ENCODE measurements at places on chromosomes 1 and 21. TPM values are rescaled to one million over a fixed set of nuclear protein-coding genes. Genes with fewer than 3 reads are reported as not detected.

GRCh38 chr1:97070376-97070775, 348.8 kb downstream of the PTBP2 start:
- H3K27ac ChIP-seq: no peak overlapping the region
- no peak overlapping the region for H3K4me3 ChIP-seq
- H3K4me1 ChIP-seq: no peaks in the 10 kb centered on the region
- DNase-seq: no peak

DNA sequence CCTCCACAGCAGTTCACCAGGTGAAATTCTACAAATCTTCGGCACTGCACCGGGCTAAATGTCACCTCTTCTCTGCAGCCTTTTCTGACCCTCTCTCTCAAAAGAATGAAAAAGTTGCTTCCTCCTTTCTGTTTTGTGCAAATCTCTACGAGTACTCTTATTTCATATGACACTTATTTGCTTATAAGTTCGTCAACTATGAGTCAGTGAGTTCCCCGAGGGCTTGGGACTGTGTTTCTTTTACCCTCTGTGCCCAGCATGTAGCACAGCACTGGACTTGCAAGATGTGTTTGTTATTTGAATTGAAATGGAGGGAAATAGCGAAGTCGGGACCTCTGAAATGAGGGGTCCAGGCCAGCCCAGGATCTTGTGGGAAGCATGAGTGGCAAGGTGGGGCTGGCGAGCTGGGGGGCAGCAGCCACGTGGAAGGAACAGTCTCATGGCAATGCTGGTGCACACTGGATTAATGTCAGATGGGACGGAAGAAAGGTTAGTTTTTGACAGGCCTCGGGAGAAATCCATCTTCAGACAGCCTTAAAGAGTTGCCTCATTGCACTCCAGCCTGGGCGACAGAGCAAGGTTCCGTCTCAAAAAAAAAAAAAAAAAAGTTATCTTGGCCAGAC, 6.2 kb downstream of the SLC6A9 start:
- peaks cover 27% of the 10 kb centered on the region for H3K4me1 ChIP-seq
- DNase-seq: no peak
- H3K27me3 ChIP-seq: peaks cover 8% of the 10 kb centered on the region
- H3K36me3 ChIP-seq: peaks cover 5% of the 10 kb centered on the region

DNA sequence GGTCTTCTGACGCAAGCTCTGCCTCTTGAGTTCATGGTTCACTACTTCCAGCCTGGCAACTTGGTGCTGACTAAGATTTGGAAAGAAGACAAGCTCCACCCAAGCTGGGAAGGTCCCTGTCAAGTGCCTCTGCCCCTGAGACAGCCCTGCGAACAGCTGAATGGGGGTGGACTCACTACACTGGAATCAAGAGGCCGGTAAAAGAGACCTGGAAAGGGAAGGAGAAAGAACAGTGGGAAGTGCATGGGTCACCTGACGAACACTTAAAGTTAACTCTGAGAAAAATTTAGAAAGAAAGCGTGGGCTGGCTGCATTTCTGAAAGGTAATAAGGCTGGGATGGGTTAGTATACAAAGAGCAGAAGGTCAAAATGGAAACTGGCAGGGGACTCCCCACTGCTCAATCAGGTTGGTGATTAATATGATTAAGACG, 26.1 kb upstream of the ZNF496 start:
- H3K4me3 ChIP-seq: no peak overlapping the region
- DNase-seq: no peak
- H3K4me1 ChIP-seq: no peaks in the 10 kb centered on the region

DNA sequence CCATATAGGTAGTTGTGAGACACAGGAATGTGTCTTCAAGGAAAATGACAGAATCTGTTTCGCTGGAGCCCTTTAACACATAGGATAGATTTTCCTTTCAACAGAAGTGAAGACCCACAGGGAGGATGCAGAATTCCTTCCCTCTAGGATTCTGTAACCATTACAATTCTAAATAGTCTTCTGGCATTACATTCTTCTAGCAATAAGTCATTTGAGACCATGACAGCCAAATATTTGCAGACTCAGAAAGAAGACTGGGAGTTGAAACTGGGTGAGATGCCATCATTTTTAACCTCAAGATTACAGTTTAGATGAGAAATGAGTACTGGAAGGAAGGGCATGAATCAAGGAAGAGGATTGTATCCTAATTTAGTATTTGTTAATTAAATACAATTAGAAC, 61.6 kb downstream of the ZBTB18 start:
- no peaks in the 10 kb centered on the region for H3K4me1 ChIP-seq
- peaks cover 2% of the 10 kb centered on the region for H3K27me3 ChIP-seq
- no peaks in the 10 kb centered on the region for H3K36me3 ChIP-seq
- no peak overlapping the region for H3K4me3 ChIP-seq
- no peak overlapping the region for H3K27ac ChIP-seq

GRCh38 chr21:36169470-36170128, 13.0 kb downstream of the DOP1B start:
- H3K36me3 ChIP-seq: peaks cover 6% of the 10 kb centered on the region
- no peak for DNase-seq
- no peaks in the 10 kb centered on the region for H3K27me3 ChIP-seq
- no peak overlapping the region for H3K4me3 ChIP-seq

- peaks cover 11% of the 10 kb centered on the region for H3K4me1 ChIP-seq
- peaks cover 14% of the 10 kb centered on the region for H3K27me3 ChIP-seq
- peaks cover 6% of the 10 kb centered on the region for H3K36me3 ChIP-seq
Measured at GRCh38 chr1:33078030-33078591, 2.8 kb upstream of the AZIN2 start.

The TAS1R2 gene
- not detected for total RNA-seq

The GDAP2 gene
- total RNA-seq: 21.5 TPM

- H3K4me1 ChIP-seq: no peaks in the 10 kb centered on the region
- peak; percentile 81 for DNase-seq
- no peak overlapping the region for H3K4me3 ChIP-seq
- H3K27me3 ChIP-seq: no peaks in the 10 kb centered on the region
- no peak overlapping the region for H3K27ac ChIP-seq
Measured at GRCh38 chr1:25608488-25609178, 8.0 kb upstream of the MAN1C1 start.

DNA sequence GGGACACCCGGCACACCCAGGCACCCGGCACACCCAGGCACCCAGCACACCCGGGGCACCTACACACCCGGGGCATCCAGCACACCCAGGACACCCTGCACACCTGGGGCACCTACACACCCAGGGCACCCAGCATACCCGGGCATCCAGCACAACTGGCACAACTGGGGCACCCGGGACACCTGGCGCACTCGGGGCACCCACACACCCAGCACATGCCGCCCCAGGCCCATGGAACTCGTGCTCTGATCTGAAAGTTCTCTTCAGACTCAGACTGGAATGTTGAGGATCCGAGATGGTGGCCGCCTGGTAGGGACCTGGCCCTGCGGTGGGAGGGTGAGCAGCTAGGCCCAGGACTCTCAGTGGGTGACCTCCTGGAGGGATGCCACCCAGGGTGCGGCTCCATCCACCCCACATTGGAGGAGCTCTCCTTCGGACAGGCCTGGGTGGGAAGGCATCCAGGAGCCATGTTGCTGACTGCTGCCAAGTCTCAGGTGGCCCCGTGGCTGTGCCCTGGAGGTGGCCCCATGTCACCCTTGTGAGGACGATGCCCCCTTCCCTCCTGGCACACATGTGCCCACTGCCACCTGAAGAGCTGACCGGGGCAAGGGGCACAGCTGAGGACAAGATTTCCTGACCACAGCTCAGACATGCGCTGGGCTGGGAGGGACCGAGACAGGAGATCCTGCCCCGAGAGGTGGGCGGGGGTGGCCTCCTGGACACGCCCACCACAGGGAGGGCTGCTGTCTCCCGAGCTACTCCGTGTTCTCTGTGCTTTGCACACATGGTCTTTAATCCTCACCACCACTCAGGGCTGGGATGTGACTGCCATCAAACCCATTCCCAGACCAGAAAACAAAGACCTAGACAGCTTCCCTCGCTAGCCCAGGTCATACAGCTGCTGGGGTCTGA, 37.0 kb downstream of the UBE2G2 start:
- H3K4me3 ChIP-seq: no peak overlapping the region
- peaks cover 6% of the 10 kb centered on the region for H3K36me3 ChIP-seq

DNA sequence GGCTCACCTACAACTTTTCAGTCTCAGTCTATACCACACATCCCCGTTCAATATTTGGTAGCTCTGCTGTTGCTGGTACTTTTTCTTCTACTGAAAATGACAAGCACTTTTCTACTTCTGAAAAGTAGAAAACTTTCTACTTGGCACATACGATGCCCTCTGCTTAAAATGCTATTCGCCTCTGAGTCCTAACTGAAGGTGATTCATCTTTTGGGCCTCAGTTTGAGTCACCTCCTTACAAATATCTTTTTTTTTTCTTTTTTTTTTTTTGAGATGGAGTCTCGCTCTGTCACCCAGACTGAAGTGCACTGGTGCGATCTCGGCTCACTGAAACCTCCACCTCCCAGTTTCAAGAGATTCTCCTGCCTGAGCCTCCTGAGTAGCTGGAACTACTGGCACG, 136.0 kb upstream of the CYYR1 start:
- H3K27me3 ChIP-seq: no peaks in the 10 kb centered on the region
- H3K4me3 ChIP-seq: no peak overlapping the region
- no peak for DNase-seq

The AMPD1 gene
- total RNA-seq: not detected

The TRABD2B gene
- 1.0 TPM for total RNA-seq

The CCDC185 gene
- not detected for total RNA-seq

DNA sequence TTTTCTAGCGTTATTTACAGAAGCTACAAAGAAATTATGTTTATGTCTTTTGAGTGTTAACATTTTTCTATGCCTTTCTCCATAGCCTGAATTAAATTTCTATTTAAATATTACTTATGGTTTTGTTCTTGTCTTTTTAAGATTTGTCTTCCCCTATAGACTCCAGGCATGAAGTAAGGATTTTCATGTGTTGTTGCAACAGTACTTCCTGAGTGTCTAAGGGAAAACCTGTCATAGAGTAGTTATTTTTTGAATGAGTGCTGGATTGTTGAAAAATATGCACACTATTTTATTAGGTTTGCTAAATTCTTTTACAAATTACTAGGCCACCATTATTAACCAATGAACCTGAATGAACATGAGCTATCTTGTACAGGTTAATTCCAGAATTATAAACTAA, 27.1 kb downstream of the SAMSN1 start:
- H3K27ac ChIP-seq: no peak overlapping the region
- no peak for DNase-seq
- H3K36me3 ChIP-seq: no peaks in the 10 kb centered on the region
- no peaks in the 10 kb centered on the region for H3K27me3 ChIP-seq
- H3K4me3 ChIP-seq: no peak overlapping the region

DNA sequence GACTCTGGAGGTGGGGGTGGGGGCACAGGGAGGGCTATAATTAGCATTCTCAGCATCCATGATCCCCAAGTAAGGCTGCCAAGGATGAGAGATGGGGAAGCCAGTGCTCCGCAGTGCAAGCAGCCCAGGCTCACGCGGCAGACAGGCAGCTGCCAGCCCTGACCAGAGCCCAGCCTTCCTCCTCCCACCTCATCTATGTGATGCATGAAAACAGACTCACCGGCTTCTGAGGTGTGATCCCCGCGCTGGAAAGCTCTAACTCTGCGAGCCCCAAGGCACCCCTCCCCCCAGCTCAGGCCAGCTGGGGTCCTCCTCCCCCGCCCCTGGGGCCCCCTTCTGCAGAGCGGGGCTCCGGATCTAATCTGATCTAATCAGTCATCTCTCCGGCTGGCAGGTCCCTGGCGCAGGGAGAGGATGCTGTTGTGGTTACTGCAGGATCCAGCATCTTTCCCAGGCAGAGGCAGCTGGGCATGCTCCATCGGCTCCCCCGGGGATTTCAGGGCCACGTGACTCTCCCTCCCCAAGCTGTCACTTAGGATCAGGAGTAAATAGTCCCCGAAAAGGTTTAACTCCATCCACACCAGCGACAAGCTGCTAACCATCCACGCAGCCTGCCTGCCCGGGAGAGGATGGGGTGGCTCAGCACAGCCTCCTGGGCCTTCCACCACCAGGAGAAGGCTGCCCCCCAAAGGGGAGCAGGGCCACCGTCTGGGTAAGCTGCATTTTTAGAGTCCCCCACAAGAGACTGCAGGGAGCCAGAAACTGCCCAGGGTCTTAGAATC, at the start of gene PLEKHA6:
Gene PLEKHA6 (minus strand): TSS at position 456 of the 782 bp plus-strand sequence. CDS start 86,202 bp downstream, outside the sequence.
- DNase-seq: no peak
- H3K27ac ChIP-seq: peak within 1 kb of the TSS; percentile 13
- no peaks in the 10 kb centered on the region for H3K36me3 ChIP-seq
- no peak within 1 kb of the TSS for H3K4me3 ChIP-seq
- H3K4me1 ChIP-seq: peaks cover 22% of the 10 kb centered on the region

- H3K4me3 ChIP-seq: peak overlapping the region; percentile 70
- H3K27ac ChIP-seq: peak overlapping the region; percentile 94
- H3K4me1 ChIP-seq: peaks cover 38% of the 10 kb centered on the region
- DNase-seq: peak; percentile 76
- peaks cover 66% of the 10 kb centered on the region for H3K36me3 ChIP-seq
- peaks cover 3% of the 10 kb centered on the region for H3K27me3 ChIP-seq
Measured at GRCh38 chr1:206461602-206462455, 8.4 kb upstream of the IKBKE start.

The ERO1B gene
- 6.8 TPM for total RNA-seq

The RBM8A gene
- total RNA-seq: 213 TPM

The C1QA gene
- not detected for total RNA-seq

GRCh38 chr1:235597867-235598553, 51.6 kb downstream of the GNG4 start:
- no peak for DNase-seq
- H3K27me3 ChIP-seq: peaks cover 2% of the 10 kb centered on the region
- H3K36me3 ChIP-seq: no peaks in the 10 kb centered on the region
- no peak overlapping the region for H3K4me3 ChIP-seq
- H3K27ac ChIP-seq: no peak overlapping the region

GRCh38 chr1:83761167-83762038, 237.5 kb downstream of the TTLL7 start:
- H3K27me3 ChIP-seq: peaks cover 2% of the 10 kb centered on the region
- H3K27ac ChIP-seq: no peak overlapping the region
- no peak overlapping the region for H3K4me3 ChIP-seq
- no peaks in the 10 kb centered on the region for H3K4me1 ChIP-seq

The S1PR1 gene
- 79.1 TPM for total RNA-seq

- H3K36me3 ChIP-seq: no peaks in the 10 kb centered on the region
- peak; percentile 0 for DNase-seq
- H3K27ac ChIP-seq: no peak overlapping the region
- no peak overlapping the region for H3K4me3 ChIP-seq
- peaks cover 5% of the 10 kb centered on the region for H3K27me3 ChIP-seq
Measured at GRCh38 chr1:29519108-29519787, 282.9 kb downstream of the PTPRU start.

GRCh38 chr1:183096894-183097293, 73.7 kb downstream of the LAMC1 start:
- H3K4me3 ChIP-seq: no peak overlapping the region
- H3K27me3 ChIP-seq: no peaks in the 10 kb centered on the region
- H3K27ac ChIP-seq: no peak overlapping the region
- no peak for DNase-seq
- peaks cover 27% of the 10 kb centered on the region for H3K4me1 ChIP-seq

GRCh38 chr1:73065339-73066041, 783.2 kb upstream of the NEGR1 start:
- H3K4me1 ChIP-seq: no peaks in the 10 kb centered on the region
- no peak for DNase-seq
- no peaks in the 10 kb centered on the region for H3K27me3 ChIP-seq
- H3K4me3 ChIP-seq: no peak overlapping the region

Data from endothelial cell (in vitro differentiated cells).